Activated T-cell treated with anti-CD3 and anti-CD28 coated beads, Interleukin-2, amount 50 U/mL, for 48 hours (primary cell): ENCODE measurements at places on chromosomes 7 and 10.

GRCh38 chr10:86229811-86230556 is 136.6 kb downstream of the GRID1 start:
- no peak for DNase-seq

DNA sequence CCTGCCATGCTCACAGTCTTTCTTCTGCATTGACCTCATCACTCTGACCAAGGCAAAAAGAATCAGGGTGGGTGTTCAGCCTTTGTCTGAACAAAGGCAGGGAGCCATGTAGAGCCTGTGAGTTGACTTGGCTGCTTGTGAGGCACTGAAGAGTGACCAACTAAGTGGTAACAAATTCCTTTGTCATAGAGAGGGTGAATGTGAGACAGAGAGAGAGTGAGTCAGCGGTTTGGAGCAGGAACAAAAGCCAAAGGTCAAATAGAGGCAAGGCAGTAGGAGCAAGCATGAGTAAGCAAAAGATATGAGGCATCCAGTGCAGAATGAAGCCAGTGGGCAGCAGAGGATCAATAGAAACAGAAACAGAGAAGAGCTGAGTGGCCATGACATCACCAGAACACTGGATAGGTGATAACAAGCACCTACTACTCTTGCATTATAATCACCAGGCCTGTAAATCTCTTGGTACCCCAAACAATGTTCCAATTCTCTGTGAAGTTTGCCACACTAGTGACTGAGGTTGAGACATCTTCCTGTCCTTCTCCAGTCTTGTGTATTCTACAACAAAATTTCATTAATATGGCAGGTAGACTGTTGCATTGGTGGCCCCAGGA is 116.2 kb upstream of the LAMB4 start:
- DNase-seq: no peak

DNA sequence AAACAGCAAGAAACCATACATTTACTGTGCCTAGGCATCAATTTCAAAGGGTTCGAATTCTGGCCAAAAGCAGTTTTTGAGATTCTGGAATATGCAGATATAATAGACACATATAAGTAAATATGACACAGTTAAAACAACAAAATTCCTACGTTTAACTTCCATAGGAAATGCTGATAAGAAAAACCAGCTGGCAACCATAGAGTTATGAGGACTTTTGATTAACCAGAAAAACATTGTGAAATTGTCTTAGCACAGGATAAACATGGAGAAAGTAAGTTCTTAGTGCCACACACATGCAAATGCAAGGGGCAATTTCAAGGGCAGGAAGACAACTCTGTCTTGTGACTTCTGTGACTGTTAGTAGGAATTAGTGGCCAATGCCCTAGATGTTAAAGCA is 702.1 kb downstream of the TNS3 start:
- no peak for DNase-seq

GRCh38 chr7:40786909-40787308 is 652.1 kb downstream of the SUGCT start:
- no peak for DNase-seq

DNA sequence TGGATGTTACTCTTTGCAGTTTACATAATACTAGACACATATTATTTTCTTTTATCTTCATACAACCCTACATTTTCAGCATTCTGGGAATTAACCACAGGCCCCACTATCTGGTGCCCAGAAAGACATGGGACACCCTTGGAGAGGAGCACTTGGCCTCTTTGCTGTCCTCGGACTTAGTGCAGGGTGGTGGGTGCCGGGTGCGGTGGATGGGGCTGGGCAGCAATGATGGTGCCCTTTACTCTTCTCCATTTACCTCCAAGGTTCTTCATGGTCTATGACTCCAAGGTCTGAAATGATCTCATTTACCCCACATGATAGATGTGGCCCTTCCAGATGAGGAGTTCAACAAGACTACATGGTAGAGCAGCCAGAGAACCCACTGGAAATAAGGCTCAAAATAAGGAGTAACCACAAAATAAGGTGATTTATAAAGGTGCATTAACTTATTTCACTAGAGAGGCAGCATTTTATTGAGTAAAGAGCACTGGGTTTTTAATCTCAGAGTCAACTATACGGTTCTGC is 56.2 kb upstream of the IGFBP3 start:
- no peak for DNase-seq

- DNase-seq: peak; percentile 19
Measured at GRCh38 chr10:4514445-4515108, 311.4 kb upstream of the AKR1E2 start.

- DNase-seq: peak; percentile 79
Measured at GRCh38 chr7:131692131-131692960, 135.9 kb upstream of the PODXL start.

DNA sequence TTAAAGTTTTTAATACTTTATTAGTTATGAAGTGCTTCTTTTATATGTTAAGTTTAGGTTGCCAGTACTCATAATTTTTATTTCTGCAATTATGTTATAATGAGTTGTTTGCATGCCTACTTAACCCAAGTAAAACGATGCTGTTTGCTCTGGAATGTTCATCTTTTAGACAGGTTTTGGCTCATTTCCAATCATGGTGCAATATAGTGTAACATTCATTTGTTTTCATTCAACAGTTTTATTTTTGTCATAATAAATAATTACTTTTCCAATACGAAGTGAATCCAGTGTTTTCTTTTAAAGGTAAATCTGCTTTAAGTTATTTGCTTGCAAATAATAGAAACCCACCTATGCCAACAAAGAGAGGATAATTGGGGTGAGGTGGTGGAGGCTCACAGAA is 22.1 kb downstream of the ARL5B start:
- DNase-seq: no peak

DNA sequence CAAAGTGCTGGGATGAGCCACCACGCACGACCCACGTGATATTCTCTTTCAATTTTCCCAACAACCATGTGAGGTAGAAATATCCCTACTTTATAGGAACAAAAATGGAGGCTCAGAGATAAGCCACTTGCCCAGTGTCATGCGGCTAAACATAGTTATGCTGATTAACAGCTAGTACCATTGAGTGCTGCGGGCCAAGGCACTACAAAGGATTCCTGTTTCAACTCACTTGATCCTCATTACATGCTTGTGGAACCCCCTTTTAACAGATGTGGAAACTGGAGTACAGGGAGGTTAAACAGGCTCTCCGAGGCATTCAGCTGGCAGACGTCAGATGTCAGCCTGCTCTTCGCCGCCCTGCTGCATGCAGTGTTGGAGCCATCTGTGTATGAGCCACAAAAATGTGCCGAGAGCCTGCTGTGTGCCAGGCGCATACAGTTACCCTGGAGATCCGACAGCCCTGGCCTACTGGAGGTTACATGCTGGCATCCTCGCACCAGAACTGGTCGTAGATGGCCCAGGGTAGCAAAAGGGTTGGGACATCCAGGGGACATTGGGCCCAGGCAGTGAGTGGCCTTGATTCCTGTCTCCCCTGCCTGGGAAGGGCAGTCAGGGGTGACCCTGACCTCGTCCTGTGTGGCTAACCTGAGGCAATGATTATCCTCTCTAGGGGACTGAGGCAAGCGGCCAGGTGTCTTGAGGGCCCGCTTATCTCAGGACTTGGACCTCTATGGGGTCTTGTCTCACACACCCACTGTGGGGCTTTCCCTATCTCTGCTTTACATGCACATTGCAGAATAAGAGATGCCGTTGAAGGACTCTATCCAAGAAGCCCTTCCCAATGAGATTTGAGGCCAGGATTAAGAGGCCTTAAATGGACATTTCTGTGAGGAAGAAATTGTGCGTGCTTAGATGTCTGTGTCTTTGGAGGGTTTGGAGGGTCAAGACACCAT is 18.5 kb upstream of the SRGN start:
- no peak for DNase-seq

DNA sequence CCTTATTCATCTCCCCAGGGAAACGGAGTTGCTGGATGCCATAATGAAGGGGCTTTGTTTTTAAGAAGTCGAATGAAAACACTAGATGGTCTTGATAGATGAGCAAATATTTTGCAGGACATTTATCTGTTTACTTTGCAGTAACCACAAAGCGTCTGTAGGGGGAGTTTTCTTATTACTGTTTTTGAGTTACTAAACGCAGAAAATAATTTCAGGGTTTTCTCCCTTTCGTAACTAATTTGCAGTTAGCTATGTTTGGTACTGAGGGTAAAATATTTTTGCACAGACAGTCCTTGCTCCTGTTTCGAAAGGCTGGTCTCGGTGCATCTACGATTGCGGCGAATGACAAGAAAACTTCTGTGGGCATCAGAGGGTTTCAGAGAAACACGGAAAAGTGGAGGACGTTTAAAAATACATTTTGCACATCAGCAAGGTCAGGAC is 505.6 kb upstream of the MKI67 start:
- DNase-seq: no peak

DNA sequence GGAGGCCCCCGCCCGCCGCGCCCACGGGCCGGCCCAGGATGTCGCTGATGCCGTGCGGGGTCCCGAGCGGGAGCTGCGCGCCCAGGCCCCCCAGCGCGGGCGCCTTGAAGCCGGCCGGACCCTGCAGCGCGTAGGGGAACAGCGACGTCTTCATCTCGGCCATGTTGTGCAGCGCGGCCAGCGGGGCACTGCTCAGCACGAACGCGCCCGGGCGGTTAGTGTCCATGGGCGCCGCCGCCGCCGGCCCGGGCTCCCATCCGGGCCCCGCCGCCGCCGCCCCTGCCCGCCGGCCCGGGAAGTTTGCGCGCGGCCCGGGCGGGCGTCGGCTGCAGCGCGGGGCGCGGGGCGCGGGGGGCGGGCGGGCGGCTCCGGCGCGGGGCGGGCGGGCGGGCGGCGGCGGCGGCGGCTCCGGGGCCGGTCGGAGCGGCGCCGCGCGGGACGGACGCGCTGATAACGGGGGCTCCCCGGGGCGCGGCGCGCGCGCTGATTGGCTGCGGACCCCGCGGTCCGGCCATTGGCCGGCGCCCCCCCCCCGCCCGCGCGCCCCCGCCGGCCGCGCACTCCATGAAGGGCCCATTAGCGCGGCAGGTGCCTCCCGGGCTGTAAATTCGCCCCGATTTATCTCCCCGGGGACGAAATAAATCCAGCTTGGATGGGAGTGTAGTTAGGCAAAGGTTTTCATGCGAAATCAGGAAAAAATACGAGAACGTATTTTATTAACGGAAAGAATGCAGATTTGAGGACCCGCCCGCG is at the start of gene NKX6-2:
NKX6-2 (minus strand) TSS at position 425 of the 753 bp plus-strand sequence; CDS start at position 226, 199 bp downstream.
- no peak for DNase-seq

DNA sequence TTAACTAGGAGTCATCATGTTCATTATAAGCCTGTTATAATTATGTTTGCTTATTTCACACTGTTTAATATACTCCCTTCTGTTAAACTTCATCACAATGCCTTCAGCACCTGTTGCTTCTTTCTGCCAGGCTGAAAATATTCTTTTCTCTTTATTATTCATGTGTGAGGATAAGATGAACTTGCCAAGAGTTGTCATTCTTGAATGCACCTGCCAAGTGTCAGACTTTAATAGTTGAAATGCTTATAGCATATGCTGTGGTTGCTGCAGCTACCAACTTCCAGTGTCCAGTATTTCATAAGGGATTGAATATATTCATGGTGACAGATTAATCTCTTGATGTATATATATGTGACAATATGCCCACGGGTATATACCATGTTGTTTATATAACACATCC is 339.2 kb upstream of the MEOX2 start:
- no peak for DNase-seq

- no peak for DNase-seq
Measured at GRCh38 chr7:19405541-19405940, 260.3 kb upstream of the FERD3L start.

DNA sequence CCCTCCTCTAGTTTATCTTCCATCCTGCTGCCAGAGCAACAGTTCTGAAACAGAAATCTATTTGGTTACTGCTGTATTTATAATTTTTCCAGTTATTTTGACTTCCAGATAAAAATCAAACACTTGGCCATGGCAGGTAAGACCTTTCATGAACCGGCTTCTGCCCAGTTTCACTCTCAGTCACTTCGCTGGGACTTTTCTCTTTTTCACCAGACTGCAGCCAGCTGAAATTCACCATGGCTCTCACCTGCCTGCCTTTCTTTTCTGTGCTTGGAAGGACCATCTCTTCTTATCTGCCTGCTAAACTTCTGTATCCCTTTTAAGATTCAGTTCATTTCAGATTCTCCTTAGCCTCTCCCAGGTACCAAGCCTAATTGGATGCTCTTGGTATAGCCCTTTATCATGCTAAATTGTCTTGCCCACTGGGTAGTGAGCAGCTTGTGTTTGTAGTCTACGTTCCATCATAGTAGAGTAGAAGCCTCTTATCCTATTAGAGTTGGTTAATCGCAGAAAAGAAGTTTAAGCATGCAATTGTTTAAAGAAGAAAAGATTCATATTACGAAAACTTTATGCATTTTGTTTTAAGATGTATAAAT is 71.7 kb downstream of the TAF3 start:
- DNase-seq: no peak

DNA sequence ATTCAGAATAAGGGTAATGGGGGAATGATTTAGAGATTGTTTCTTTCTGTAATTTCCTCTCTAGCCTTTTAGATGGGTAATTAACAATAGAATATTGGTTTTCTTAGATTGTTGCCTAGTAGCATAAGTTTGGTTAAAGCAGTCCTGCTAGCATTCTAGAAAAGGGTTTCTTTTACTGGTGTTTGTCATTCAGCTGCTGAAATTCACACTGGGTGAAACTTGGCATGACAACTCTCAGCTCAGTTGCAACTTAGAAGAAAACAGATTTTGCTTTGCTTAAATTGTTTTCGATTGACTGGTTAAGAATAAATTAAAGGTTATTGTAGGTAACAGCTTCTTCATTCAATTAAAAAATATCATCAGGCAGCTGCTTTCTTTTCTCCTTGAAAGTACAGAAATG is 25.1 kb upstream of the PDK4 start:
- no peak for DNase-seq

GRCh38 chr10:29925771-29926692 is 133.4 kb downstream of the JCAD start:
- no peak for DNase-seq

GRCh38 chr7:128672927-128673517 is 930 bp downstream of the GARIN1A start:
- DNase-seq: peak; percentile 29

DNA sequence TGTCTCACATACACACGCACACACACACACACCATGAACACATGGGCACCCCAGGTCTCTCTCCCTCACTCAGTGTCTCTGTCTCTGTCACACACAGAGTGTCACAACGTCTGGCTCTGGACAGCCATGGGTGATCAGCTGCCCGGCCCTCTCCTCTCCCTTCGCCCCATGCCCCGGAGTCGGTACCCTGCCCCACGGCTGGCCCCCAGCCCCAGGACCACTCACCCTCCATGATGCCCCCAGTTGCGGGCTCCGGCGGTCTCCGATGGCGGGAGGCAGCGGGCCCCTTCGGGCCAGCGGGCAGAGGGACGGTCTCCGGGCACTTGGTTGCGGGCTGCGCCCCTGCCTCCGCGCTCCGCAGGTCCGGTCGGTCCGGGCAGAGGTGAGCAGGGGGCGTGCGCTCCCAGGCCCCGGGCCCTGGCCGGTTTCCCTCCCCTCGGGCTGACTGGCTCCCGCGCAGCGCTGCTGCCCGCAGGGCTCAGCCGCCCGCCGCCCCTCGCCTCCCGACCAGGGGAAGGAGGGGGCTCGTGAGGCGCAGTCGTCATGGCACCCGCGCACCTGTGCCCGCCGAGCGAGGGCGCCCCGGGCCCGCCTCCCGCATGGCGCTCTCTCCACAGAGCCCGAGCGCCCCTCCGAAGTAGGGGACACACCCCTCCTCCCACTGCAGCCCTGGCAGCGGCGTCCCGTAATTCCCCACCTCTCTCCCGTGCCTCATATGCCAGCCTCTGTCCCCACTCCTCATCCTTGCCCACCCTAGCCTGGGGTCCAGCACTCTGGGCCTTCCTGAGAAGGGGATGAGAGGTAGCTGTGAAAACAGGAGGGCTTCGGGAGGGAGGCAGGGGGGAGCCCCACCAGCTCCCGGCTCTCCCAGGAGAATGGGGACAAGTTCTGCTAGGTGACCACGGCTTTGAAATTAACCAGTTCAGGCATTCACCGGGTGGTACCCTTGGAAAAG is at the start of gene NPFFR1:
NPFFR1 (minus strand) TSS at position 560 of the 955 bp plus-strand sequence; CDS start at position 232, 328 bp downstream.
- DNase-seq: no peak
